B cell (primary cell): ENCODE measurements at places on chromosomes 13 and 19. TPM values are rescaled to one million over a fixed set of nuclear protein-coding genes. Genes with fewer than 3 reads are reported as not detected.

DNA sequence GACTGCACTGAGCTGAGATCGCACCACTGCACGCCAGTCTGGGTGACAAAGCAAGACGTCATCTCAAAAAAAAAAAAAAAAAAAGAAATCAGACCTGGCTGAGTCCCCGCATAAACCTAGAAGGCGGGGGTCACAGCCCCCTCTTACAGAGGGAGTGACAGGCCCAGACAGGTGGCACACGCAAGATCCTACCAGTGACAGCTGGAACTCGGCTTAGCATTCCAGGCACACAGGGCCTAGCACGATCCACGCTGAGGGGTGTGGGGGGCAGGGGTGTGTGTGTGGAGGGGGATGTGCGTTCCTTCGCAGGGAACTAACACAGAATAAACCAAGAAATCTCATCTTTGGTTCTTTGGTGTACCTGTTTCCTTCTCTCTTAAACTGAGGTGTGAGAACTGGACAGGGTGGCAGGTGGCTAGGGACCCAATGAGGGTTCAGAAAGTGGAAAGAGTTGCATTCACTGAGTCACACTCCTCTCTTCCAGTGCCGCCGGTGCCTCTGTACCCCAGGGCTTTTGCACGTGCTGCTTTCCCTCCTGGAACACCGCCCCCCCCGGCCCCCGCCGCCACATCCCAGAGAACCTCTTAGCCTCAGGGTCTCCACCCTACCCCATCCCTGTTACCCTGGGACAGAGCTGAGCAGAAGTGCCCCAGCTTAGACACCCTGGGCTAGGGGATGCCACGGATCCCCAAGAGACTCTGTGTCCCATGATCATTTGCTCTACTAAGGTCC lies 5.0 kb downstream of the SGTA start:
- H3K36me3 ChIP-seq = peaks cover 3% of the 10 kb centered on the region
- H3K4me3 ChIP-seq = no peak overlapping the region
- H3K27ac ChIP-seq = no peak overlapping the region

- H3K4me3 ChIP-seq = no peak overlapping the region
- no peak for DNase-seq
- no peaks in the 10 kb centered on the region for H3K27me3 ChIP-seq
- H3K27ac ChIP-seq = no peak overlapping the region
- H3K4me1 ChIP-seq = no peaks in the 10 kb centered on the region
Measured at GRCh38 chr13:74336546-74336945, 202.3 kb upstream of the KLF12 start.

DNA sequence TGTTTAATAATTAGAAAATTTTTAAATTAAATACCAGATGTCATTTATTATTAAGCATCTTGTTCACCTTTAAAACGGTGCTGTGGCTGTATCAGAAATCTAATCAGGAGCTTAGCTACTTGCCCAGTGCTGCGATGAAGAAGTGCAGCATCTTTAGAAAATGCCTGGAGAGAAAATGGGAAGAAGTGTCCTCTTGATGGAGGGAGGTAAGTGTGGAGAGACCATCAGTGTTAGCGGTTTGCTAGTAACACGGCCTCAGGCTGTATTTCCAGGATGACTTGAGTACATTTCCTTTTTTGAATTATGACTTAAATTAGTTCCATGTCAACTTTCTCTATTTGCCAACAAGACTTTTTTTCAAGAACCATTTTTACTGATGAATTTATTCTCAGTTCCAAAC lies 74.1 kb downstream of the SHISA2 start:
- H3K27me3 ChIP-seq = no peaks in the 10 kb centered on the region
- no peak overlapping the region for H3K4me3 ChIP-seq
- no peaks in the 10 kb centered on the region for H3K36me3 ChIP-seq
- DNase-seq = no peak
- H3K4me1 ChIP-seq = no peaks in the 10 kb centered on the region

GRCh38 chr13:23570921-23571315 lies 706 bp downstream of the TNFRSF19 start:
- peaks cover 21% of the 10 kb centered on the region for H3K27me3 ChIP-seq
- no peak for DNase-seq

DNA sequence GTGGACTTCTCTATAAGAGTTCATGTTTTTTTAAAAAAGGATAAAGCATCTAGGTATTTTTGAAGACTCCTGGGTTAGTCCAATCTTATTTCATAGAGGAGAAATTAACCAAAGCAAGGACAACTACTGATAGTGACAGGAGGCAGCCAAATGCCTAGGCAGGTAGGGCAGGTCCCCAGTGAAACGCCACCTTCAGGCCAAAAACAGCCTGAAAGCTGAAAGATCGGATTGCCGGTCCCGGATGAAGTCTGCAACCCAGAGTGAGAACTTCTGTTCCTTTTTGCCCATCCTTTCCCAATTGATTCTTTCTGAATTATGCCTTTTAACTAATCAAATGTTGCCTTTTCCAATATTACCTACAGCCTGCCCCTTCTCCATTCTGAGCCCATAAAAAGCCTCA lies 6.1 kb upstream of the GGACT start:
- H3K4me1 ChIP-seq = no peaks in the 10 kb centered on the region
- no peak overlapping the region for H3K27ac ChIP-seq
- no peak for DNase-seq

DNA sequence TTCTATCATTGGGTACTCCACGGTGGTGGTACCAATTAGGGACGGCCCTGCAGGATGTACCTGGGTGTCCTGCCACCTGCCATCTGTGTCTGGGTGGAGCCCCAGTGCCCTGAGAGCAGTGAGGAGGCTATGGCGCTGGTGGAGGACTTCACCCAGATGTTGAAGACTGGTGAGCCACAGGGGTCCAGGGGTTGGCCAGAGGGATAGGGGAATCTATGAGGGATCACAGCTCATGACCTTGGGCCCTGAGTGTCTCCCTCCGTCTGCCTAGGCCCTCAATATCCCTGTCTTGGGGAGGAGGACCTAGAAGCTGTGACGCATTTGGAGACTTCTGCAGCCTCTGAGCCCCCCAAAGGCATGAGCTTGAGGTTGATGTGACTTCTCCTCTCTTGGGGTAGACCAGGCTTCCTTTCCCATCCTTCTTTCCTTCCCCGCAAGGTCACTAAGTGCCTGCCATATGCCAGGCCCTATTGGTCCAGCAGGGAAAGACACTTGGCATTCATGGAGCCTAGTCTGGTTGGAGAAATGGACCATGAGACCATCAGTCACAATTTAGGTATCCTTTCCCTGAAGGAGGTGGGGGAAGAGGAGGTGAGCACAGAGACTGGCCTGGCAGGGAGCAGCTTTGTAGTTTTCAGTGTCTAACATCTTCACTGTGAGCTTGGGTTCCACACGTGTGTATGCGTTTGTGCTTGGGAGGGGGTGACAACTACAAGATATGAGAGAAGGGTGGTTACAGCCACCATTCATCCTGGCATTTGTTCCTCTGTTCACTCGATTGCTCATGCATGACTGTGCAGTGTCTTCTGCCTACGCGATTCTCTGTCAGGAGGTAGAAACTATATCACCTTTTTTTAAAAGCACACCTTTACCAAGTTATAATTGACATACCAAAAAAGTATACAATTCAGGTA lies 5.1 kb upstream of the MZF1 start:
- DNase-seq = peak; percentile 46
- H3K27me3 ChIP-seq = no peaks in the 10 kb centered on the region
- peaks cover 22% of the 10 kb centered on the region for H3K4me1 ChIP-seq
- no peak overlapping the region for H3K4me3 ChIP-seq
- H3K36me3 ChIP-seq = no peaks in the 10 kb centered on the region
- no peak overlapping the region for H3K27ac ChIP-seq

GRCh38 chr13:40622761-40623160 lies 43.7 kb downstream of the FOXO1 start:
- H3K27me3 ChIP-seq = no peaks in the 10 kb centered on the region
- no peak for DNase-seq
- H3K4me3 ChIP-seq = no peak overlapping the region
- H3K27ac ChIP-seq = peak overlapping the region; percentile 14

DNA sequence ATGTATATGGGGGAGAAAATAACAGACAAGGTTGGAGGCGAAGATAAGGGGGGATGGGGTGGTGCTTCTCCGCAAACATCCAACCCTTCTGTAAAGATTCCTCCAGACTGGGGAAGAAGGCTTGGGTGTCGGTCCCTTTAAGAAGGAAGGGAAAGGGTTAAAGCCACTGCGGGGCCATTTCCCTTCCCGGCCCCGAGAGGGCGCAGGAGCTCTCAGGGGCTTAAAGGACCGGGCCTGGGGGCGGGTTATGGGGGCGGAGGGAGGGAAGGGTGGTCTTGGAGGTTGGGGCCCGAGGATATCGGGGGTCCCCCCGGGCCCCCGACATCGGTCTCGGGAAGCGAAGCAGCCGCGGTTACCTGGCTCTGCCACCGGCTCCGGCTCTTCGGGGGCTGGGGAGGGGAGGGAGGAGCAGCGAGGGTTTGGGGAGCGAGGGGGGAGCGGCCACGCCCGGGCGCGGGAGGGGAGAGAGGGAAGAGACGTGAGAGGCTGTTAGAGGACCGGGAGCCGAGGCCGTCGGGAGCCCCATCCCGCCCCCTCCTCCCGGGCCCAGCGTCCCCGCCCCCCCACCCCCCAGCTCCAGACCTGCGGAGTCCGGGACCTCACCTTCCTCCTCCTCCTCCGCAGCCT lies 2.8 kb downstream of the TNNT1 start:
- peaks cover 14% of the 10 kb centered on the region for H3K27me3 ChIP-seq
- H3K36me3 ChIP-seq = no peaks in the 10 kb centered on the region
- DNase-seq = peak; percentile 51
- no peak overlapping the region for H3K27ac ChIP-seq
- peaks cover 19% of the 10 kb centered on the region for H3K4me1 ChIP-seq
- H3K4me3 ChIP-seq = no peak overlapping the region

- H3K27me3 ChIP-seq = no peaks in the 10 kb centered on the region
- H3K27ac ChIP-seq = no peak overlapping the region
- no peaks in the 10 kb centered on the region for H3K36me3 ChIP-seq
- H3K4me3 ChIP-seq = no peak overlapping the region
Measured at GRCh38 chr13:46660416-46660815, 107.4 kb downstream of the LRCH1 start.

DNA sequence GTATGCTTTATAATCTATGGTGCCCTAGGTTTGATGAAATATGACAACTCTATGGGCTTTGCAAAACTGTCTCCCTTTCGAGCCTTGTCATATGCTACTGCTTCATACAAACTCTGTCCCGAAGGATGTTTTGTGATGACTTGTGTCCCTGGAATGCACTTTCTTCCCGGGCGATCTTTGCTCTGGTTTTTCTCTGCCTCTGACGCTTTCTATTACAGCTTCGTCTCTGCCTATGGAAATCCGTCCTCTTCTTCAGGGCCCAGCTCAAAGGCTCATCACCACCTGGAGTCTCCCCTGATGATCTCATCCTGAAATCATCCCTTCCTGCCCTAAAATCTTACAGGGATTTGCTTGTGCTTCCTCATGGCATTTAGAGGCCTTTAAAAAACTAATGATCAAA lies 191.5 kb upstream of the KL start:
- H3K4me3 ChIP-seq = no peak overlapping the region
- no peak overlapping the region for H3K27ac ChIP-seq
- no peaks in the 10 kb centered on the region for H3K36me3 ChIP-seq
- no peaks in the 10 kb centered on the region for H3K27me3 ChIP-seq
- no peak for DNase-seq
- H3K4me1 ChIP-seq = no peaks in the 10 kb centered on the region

GRCh38 chr19:640161-640558 lies 481 bp downstream of the FGF22 start:
- H3K36me3 ChIP-seq = no peaks in the 10 kb centered on the region
- DNase-seq = no peak
- H3K27ac ChIP-seq = no peak overlapping the region
- H3K27me3 ChIP-seq = no peaks in the 10 kb centered on the region

DNA sequence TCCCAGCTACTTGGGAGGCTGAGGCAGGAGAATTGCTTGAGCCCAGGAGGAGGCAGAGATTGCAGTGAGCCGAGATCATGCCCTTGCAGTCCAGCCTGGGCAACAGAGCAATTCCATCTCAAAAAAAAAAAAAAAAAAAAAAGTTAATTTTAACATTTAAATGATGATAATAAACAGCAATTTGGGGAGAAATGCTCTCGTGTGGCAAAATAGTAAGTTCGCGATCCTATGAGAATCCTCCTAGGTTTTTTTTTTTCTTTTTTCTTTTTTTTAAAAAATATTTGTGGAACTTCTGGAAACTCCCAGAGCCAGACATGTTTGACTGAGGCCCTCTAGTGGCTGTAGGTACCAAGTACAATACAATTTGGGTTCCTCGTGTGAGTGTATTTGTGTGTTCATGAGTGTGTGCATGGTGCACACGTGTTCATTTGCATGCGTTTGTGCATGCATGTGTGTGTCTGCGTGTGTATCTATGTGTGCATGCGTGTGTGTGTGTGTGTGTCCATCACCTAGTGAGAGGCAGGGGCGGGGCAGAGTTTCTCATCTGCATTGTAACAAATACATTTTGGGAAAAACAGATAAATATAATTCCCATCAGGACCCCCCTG lies 31.2 kb downstream of the TMPRSS9 start:
- peak; percentile 82 for DNase-seq
- peaks cover 16% of the 10 kb centered on the region for H3K4me1 ChIP-seq
- H3K36me3 ChIP-seq = no peaks in the 10 kb centered on the region
- no peak overlapping the region for H3K4me3 ChIP-seq
- H3K27me3 ChIP-seq = no peaks in the 10 kb centered on the region

DNA sequence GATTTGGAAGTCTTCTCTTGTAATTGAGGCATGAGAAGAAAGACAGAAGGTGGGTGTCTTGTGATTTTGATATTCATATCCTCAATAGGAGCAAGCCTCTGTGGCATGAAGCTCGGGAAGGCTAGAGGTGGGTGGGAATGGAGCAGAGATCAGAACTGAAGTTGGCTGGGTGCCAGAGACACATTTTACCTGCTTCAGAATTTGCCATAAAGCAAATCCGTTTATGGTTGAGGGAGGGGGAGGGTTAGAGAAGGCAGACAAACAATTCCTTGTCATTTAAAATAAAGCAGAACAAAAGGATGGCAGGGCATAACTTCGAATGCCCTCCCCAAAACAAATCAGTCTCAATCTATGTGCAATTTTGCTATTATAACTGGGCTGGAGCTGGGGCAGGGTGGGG lies 305.9 kb downstream of the KLF5 start:
- H3K27ac ChIP-seq = no peak overlapping the region
- H3K4me1 ChIP-seq = no peaks in the 10 kb centered on the region
- no peak for DNase-seq
- no peak overlapping the region for H3K4me3 ChIP-seq
- H3K36me3 ChIP-seq = no peaks in the 10 kb centered on the region

- no peaks in the 10 kb centered on the region for H3K4me1 ChIP-seq
- H3K27me3 ChIP-seq = no peaks in the 10 kb centered on the region
- no peaks in the 10 kb centered on the region for H3K36me3 ChIP-seq
- DNase-seq = no peak
- no peak overlapping the region for H3K27ac ChIP-seq
Measured at GRCh38 chr13:88643233-88643632, 972.1 kb downstream of the SLITRK5 start.

The ZNF792 gene
- total RNA-seq = 10.9 and 11.2 TPM in 2 replicates

The KMT2B gene
- total RNA-seq = 84.5 and 85.6 TPM in 2 replicates

The SLC25A41 gene
- 0.29 and 0.30 TPM in 2 replicates for total RNA-seq

The COL5A3 gene
- total RNA-seq = not detected in 2 replicates

The CD70 gene
- 48.5 and 49.1 TPM in 2 replicates for total RNA-seq

The PPP1R13L gene
- 8.8 and 9.2 TPM in 2 replicates for total RNA-seq

The ANGPTL4 gene
- not detected in 2 replicates for total RNA-seq

The KIR2DL3 gene
- not detected in 2 replicates for total RNA-seq
